ENCODE measurements at places on chromosomes 1 and 21. TPM values are rescaled to one million over a fixed set of nuclear protein-coding genes. Genes with fewer than 3 reads are reported as not detected.

DNA sequence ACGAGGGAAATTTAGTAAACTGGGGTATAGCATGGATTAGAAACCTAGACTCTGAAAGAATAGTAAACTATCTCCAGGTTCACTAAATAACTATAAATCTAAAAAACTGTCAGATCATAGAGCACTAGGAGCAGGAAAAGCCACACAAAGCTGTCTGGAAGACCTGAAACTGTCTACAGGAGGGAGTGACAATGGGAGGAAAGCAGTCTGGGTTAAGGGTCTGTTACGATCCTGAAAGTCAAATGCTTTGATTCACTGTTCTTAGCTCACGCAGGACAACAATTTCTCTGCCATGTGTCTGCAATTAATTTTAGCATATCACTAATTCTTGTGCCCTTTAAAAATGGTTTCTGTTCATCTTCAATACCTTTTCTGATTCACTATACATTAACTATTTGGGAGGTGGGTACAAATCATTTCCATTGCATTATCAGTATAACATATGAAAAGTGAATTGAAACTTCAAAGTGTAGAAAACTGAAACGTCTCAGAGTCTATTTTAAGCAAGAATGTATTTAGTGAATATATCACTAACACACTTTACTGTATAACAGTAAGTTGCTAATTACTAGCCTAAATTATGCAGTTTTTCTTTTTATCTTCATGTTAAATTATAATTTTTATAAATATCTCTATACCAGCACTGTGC, 18.4 kb downstream of the CEP170 start:
- DNase-seq = no peak

DNA sequence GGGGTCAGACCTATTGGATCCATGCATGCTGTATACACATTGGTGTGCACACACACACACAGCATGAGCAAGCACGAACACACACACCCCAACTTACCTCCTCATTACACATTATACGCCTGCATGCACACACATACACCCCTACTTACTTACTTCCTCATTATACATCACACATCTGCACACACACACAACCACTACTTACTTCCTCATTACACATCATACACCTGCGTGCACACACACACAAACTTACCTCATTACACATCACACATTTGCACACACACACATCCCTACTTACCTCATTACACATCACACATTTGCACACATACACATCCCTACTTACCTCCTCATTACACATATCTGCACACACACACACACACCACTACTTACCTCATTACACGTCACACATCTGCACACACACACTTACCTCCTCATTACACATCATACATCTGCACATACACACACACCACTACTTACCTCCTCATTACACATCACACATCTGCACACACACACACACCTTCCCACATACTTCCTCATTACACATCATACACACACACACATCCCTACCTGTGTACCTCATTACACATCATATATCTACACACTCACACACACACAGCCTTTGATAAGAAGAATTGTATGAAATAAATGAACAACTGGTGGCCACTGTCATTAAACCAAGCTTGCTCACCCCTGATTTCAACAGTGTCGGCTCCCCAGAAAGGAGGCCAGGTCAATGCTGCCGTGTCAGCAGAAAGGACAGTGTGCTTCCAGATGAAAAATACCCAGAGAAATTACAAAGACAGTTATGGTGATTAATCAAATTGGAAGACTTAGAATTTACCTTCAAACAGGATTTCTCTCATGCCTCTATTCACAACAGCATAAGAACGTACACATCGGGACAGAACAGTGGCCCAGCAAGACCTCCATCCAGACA, 117.8 kb downstream of the SETD4 start:
- DNase-seq = no peak

GRCh38 chr1:43452789-43453441, 816 bp downstream of the HYI start:
- peak; percentile 65 for DNase-seq

The LAX1 gene
- total RNA-seq = 0.40 TPM

GRCh38 chr1:62407398-62408009, 29.3 kb upstream of the USP1 start:
- DNase-seq = no peak

The HPDL gene
- not detected for total RNA-seq

The ESRRG gene
- 32.3 TPM for total RNA-seq

DNA sequence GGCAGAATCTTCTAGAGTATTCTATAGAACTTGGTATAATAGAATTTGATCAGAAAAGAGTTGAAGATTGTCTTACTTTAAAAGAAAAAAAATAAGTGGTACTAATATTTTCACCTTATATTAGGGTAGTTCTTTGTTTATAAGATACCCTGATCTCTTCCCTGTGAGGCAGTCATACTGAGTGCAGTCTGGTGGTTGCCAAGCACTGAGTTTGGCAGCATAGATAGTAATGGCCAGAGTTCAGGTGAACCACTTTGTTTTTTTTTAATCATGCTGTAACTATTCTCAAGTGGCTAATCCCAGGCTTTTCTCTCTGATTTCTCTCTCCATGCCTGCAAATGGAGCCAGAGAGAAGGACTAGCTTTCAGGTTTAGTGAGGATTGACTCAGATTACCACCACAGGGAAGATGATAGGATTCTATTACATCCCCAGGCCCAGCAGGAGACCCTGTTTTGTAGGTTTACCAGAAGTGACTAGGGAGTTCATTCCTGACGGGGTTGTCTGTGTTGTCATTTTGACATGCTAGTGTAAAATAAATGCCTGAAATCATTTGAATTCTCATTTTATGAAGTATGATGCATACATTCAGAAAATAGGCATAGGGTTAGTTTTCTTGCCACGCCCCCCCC, 16.7 kb downstream of the KDM1A start:
- DNase-seq = no peak

- no peak for DNase-seq
Measured at GRCh38 chr1:62271948-62272728, 47.1 kb downstream of the KANK4 start.

The EIF2D gene
- total RNA-seq = 27.8 TPM

The AMY2B gene
- 31.1 TPM for total RNA-seq

- no peak for DNase-seq
Measured at GRCh38 chr1:234649432-234650081, 39.6 kb upstream of the IRF2BP2 start.

GRCh38 chr1:206955476-206956451, 9.5 kb upstream of the PIGR start:
- no peak for DNase-seq

The KRTAP24-1 gene
- not detected for total RNA-seq

Measured in cardiac septum (tissue), 1 donor.